HEK293T (cell line): ENCODE measurements at places on chromosomes 7 and 10.
A peak's percentile ranks its signal among the peaks of the same experiment; 100 is the strongest.

- DNase-seq, result peak; percentile 84
Observed at GRCh38 chr10:101014230-101014884, 14.7 kb downstream of the LZTS2 start.

- DNase-seq, result no peak
Observed at GRCh38 chr10:78744491-78745090, 324.2 kb upstream of the ZMIZ1 start.

DNA sequence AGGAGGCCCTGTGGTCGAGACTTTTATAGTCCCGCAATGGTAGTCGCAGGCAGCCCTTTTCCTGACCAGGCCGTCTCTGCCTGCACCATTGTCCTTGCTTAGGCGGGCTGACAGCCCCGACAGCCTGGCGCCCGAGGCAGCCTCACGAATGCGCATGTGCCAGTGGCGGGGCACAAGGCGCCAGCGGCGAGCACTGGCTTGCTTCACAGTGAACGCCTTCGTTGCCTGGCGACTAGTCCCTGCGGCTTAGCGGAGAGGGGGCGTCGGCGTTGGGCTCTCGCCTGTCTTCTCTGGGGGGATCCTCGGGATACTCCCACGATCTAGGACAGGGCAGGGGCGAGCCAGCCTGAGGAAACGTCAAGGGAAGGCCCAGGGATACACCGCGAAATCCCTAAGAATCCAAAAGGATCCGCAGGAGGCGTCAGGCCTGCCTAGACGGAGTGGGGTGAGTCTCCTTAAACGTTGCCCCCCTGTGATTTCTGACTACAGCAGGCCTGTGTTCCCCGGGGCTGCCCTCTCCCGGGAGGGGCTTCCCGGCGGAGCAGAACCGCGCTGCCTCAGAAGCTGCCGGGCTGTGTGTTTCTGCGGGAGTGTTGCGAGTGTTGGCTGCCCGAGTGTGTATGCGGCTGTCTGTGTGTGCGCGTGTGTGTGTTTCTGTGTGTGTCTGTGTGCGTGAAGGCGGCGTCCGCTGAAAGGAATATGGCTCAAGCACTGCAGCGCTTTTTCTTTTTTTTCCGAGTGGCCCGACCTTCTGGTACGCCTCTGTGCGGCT lies 20.5 kb upstream of the ZNF273 start:
- no peak for DNase-seq

DNA sequence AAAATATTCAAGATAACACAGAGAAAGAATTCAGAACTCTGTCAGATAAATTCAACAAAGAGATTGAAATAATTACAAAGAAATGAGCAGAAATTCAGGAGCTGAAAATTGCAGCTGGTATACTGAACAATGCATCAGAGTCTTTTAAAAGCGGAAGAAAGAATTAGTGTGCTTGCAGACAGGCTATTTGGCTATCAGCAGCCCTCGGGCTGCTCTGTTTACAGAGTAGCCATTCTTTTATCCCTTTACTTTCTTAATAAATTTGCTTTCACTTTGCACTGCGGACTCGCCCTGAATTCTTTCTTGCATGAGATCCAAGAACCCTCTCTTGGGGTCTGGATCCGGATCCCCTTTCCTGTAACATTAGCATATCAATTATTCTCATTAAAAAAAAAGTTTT lies 1040.0 kb downstream of the SORCS3 start:
- no peak for DNase-seq

DNA sequence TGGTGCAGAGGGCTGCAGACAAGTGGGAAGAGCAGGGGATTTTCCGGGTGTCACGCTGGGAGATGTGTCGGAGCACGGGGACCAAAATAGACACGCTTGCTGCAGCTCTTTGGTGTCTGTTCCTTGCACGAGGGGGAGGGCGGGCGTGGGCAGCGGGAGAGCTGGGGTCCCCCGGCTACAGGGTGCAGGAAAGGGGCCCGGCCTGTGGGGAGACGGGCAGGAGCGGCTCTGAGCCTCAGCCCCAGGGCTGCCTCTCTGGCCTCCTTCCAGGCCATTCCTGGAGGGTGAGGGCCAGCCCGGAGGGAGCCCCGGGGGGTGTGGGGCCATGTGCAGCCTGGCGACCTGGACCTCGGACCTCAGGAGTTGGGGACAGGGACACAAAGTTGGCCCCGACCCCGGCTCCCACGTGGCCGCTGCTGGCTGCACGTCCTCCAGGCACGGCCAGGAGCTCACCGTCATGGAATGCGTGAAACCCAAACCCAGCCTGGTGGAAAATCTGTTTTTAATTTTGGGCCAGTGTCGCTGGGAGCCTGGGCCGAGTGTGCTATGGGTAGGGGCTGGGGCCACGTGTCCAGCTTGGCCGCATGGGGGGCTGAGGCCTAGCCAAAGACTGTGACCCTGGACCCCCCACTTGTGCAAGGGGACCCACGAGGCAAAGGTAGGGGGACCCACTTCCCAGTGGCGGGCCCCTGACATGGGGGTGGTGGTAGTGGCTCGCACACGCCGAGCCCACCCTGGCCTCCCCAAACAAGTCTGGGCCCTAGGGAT lies 6.6 kb downstream of the TTYH3 start:
- no peak for DNase-seq

DNA sequence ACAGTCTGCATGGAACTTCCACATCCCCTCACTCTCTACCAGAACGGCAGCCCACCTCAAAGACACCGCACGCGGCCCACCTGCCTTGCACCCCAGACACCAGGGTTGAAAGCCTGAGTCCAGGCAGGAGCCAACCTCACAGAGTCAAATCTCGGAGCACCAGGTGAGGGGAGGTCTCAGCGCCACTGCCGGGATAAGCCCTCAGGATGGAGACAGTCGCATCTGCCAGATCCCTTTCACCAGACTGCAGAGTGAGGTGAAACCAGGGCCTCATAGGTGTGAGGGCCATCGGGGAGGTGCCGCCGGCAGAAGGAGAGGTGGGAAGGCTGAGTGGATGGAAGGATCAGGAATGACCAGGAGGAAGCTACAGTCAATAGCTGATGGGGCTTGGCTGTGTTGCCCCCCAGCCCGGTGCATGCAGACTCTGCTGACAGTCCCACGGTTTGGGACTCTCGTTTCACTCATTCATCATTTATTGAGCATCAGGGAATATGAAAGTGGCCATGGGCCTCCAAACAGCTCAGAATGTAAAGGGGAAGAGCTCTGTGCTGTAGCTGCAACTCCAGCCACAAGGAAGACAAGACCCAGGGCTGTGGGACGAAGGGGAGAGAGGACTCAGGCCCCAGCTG lies 315.0 kb downstream of the PTPRN2 start:
- no peak for DNase-seq

DNA sequence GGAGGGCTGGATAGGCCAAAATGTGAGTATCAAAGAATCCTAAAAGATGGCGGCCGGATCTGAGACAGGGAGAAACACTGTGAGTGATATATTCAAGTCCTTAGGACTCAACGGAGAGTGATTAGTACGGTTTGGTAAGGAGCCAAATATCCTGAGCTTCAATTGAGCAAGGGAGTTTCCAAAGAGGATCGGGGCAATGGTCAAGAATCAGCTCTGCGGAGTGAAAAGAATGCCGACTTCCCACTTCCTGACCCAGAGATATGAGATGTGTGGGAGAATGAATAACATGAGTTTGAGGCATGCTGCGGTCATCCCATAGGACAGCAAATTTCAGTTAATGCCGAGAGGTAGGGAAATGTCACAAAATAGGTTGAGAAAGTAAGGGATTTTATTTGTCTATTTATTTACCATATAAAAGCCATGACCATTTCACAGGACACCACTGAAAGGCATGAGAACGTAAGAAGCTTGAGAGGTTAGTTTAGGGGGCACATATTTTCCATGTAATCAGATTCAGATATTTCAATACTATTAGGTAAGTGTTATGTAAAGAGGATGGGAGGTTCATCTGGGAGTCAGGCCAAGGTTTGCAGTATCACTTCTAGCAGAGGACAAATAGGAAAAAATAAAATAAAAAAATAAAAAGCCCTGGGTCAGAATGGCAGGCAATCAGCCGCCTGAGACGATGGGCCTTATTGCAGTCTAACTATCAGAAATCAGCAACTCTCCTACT lies 165.6 kb downstream of the HGF start:
- DNase-seq, result no peak

- no peak for DNase-seq
Observed at GRCh38 chr10:131500181-131500580, 188.7 kb upstream of the TCERG1L start.

DNA sequence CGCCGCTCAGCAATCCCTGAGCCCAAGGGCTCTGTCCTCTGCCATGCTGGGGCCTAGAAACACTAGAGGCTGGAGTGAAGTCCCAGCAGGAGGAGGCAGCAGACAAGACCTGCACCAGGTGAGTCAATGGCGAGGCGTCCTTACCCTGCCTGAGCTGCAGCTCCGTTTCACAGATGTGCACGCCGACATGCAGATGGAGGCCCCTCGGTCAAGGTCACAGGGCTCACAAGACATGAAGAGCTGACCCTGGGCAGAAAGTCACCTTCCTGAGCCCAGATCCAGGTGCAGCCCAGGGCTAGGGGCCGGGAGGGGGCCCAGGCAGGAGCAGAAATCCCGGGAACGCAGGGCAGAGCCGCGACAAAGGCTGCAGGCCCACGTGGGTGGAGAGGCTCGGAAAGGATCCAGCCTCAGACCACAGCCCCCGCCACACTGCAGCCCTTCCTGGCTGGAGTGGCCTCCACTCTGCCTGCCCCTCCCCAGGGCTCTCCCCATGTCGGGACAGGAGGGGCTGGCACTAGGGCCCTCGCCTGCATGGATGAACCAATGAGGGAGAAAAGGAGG lies 23.8 kb downstream of the PDGFA start:
- DNase-seq, result no peak

- DNase-seq, result no peak
Observed at GRCh38 chr10:92691591-92692079, 1.9 kb downstream of the HHEX start.

DNA sequence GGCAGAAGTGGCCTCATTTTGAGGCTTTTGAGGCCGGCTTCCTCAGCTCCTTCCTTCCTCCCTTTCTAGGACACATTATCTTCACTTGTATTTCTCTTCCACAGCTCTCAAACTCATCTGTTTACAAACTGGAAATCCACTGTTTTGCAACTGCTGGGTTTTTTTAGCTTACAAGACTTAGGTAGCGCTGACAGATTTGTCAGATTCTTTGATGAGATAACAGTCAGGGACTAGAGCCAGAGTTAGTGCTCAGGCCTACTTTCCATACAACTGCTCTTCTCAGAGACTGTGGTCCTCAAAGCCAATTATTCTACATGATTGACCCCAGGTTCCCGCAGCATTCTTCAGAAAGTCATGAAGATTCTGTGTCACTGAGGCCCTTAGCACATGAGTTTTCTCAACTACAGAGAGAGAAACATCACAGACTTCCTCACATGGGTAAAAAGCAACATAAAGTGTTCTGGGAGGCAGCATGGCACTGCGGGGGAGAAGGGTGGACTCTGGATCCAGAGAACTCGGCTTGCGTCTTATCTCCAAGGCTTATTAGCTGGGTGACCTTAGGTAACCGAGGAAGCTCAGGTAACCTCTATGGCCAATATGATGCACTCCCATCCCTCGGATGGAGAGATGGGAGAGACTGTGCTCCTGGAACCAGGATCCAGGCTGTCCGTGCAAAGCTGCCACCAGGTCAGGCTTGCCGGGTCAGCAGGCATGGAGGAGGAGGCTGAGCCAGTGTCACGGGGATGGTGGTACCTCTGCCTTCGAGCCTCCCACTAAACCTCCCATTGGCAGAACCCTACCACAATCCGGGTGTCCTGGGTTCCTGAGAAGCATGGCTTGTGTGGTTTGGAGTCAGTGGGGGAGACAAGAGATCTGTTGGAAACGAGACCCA lies 10.5 kb downstream of the DDC start:
- DNase-seq, result no peak

DNA sequence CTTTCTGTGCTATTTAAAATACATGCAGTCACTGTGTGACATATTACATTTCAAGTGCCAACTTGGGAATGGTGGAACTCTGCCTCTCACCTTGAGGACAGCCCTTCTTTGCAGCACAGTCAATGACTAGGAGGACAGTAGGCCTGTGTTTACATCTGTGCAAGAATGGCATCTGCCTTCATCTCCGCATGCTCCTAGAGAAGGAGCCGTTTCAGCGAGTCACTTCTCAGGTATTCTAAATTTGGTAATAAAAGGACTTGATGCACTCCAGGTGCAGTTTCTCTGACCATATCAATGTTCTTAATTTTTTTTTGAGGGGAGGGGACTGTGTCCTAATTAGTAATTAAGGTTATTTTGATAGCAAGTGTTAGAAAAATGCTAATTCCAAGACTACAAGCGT lies 128.9 kb downstream of the SDK1 start:
- DNase-seq, result no peak

- DNase-seq, result peak; percentile 74
Observed at GRCh38 chr10:73110345-73110849, at the start of gene NUDT13. NUDT13 (plus strand) TSS chr10:73110455; CDS start chr10:73114366, 3,911 bp downstream.

DNA sequence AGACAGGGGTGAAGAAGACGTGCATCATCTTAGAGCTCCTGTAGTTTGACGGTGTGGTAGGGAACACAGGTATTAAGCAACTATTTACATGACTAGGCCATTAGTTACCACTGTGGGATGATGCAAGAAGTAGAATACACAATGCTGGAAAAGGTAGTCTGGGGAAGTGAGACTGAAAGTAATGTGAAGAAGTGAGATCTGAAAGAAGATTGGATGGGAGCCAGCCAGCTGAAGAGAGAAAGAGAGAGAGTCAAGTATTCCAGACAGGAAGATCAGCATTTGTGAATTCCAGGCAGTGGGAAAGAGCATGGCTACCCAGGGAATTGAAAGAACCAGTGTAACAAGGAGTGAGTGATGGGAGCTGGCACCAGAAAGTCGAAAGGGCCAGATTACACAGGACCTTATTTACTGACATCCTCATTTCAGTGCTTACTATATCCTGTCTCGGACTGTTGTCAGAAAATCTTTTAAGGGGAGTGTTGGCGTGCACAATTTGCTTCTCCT lies 4.0 kb upstream of the CFAP58 start:
- DNase-seq, result no peak

DNA sequence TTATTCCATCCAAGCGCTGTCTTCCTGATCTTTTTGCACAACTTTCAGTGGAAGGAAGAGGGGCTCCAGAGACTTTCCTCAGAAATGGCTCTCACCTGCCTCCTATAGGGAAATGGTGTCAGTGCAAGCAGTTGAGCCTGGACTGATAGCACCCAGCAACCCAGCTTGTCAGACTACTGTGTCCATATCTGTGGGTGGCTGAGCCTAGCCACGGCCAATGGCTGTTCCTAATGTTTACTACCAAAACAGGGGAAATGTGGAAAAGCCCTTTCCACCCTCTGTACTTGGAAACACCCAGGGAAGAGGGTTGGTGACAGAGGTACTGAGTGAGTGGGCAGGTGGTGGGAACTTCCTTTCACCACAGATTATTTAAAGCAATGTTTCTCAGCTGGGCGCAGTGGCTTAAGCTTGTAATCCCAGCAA lies 4.3 kb upstream of the YKT6 start:
- DNase-seq, result peak; percentile 65

GRCh38 chr7:137628216-137628615 lies 218.6 kb downstream of the DGKI start:
- no peak for DNase-seq
